ENCODE measurements at places on chromosomes 4 and X.

DNA sequence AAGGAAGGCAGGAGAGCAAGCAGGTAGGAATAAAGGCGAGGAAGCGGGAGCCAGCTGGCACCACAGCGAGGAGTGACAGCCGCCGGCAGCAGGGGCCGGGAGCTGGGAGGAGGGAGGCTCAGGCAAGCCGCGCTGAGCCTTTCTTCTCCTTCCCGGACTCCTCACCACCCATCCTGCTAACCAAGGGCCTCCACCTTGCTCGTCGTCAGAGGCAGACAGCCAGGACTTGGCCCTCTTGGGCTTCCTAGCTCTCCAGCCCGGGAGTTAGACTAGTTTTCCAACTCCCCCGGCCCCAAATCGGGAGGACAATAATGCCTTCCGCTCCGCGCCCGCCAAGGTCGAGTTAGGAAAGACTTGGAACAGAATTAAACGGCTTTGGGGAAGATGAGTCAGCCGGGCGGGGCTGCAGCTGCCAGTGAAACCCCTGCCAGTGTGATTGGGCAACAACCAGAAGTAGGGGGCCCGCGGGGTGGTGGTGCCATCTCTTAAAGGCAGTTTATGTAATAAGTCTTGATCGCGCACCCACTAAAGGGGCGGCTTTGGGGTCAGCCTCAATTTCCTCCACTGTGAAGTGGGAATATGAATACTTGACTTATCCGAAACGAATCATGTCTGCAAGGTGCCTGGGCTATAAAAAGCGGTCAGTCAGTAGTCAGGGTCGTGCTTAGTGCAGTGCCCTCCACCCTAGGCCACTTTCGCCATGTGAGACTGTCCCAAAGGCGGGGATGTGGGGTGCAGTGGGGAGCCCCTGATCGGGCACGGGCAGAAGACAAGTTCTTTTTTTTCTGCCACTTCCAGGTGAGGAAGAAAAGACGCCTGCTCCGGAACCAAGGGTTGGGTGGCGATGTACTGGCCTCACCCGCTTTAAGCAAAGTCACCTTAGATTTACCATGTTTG, 6.7 kb upstream of the HSD17B10 start:
- DNase-seq, result peak; percentile 20

DNA sequence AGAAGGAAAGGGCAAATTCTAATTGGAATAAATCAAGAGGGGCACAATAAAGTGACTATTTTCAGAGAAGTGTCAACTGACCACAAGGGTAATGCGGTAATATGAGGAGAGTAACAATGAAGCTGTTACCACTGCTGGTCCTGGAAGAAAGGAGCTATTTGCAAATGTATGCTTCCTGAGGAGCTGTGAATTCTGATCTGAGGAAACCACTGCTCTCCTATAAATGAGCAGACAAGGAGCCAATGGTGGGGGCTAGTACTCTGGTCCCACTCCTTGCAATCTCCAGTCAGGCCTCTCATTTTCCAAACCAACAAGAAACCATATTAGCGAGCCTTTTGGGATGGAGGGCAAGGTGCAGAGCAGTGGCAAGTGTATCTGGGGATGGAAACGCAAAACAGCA, 770.2 kb downstream of the FSTL5 start:
- DNase-seq, result no peak

DNA sequence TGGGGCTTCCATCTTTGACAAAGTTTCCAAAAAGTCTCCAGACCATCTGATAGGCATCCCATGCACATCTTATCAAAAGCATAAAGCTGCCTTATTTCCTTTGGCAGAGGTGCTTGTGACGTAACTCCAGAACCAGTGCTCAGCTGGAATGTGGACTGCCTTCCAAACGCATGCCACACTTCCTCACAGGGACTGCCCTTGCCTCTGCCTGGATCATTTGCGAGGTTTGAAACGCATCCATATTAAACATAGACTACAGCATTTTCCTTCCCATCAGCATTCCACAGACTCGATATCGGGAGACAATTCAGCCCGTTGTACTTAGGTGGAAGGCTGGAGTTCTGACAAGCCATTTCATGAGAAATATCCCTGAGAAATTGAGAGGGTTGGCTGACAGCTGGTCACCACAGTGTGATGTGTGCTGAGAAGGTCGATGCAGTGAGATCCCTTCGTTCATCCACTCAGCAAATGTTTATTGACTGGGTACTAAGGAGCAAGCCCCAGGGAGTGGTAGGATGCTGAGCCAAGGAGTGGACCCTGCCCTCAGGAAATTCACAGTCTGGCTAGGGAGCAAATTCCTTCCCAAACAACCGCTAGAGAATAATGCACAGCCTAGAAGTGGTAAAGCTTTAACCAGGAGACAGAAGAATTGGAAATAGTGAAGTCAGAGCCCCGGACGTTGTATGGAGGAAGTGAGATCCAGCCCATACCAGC, 376.0 kb downstream of the BCOR start:
- no peak for DNase-seq

- no peak for DNase-seq
These were observed 11.1 kb downstream of the TXLNG start for GRCh38 chrX:16797358-16797757.

GRCh38 chrX:103830848-103831247, 1.2 kb downstream of the RAB9B start:
- DNase-seq, result no peak

DNA sequence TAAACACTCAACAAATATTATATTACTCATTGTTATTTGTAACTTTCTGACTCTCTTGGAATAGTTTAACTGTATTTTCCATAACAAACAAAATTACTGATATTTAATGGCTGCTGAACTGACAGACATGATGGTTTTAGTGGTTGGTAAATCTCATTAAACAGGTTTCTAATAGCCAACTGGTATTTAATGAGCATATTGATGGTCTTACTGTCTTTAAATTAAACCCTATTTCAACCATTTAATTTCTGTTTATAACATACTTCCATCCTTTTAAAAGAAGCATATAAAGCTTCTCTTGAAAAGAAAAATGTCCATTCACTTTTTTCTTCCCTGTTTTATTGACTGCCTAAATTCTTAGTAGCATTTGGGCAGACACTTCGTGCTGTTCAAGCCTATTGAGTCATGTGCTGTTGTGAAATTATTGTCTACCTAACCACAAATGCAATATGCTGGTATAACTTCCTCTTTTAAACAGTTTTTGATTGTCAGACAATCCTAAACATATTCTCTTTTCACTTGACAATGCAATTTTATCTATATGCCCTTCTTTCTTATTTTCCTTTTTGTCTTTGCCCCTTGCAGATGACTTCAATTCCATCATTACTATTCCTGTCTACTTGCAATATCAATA, 163.9 kb upstream of the SLC7A11 start:
- DNase-seq, result no peak

- no peak for DNase-seq
These were observed 231.9 kb upstream of the INTU start for GRCh38 chr4:127400731-127401346.

GRCh38 chr4:100891808-100892207, 374.0 kb upstream of the EMCN start:
- DNase-seq, result no peak

- no peak for DNase-seq
These were observed 1.7 kb downstream of the PPP1R3F start for GRCh38 chrX:49271341-49271740.

GRCh38 chrX:118115953-118116712, 477 bp downstream of the KLHL13 start:
- no peak for DNase-seq

DNA sequence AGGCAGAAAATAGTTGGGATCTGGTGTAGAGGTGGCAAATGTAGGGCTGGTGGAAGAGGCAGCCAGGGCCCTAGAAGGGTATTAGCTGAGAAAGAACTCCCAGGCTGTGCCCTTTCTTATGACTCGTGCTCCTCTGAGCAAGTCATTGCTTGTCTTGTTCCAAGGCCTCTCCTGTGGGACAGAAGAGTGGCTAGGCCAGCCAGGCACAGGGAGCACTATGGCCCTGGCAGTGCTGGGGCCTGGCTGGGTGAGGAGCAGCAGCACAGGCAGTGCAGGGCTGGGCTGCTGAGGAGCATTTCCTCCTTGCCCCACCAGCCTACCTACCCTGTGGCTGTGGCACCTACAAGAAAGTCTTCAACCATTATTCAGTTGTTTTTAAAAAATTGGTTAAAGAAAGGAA, 298.5 kb upstream of the NR3C2 start:
- no peak for DNase-seq

DNA sequence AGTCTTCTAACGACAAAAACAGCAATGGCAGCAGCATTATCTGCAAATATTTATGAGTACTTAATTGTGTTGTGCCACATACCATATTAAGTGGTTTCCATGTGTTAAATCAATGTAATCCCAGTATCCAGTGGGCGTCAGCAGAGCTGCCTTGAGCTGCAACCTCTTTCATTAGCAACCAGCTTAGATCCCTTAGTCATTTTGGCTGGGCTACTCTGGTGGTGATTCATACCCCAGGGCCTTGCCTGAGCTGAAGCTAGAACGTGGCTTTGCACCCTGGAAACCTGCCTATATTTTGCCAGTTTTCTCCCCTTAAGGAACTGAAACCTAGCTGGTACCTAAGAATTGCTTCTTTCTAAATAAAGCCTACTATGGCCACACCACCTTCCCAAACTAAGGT, 474.3 kb upstream of the FTHL17 start:
- DNase-seq, result no peak

DNA sequence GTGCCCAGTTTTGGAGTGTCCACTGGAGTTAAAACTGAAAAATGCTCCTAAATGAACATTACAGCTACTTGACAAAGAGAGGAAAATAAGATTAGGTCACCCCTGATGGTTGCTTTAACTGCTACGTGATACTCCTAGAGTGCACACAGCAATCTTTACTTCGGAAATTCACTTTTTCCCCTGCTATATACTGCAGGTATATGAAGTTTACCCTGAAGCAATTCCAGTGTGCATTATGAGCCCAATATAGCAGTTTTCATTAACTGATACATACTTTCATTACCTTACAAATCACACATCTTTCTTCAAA, 773 bp upstream of the ZNF827 start:
- DNase-seq, result no peak

- no peak for DNase-seq
These were observed 23.7 kb upstream of the NUDT6 start for GRCh38 chr4:122946142-122946541.

DNA sequence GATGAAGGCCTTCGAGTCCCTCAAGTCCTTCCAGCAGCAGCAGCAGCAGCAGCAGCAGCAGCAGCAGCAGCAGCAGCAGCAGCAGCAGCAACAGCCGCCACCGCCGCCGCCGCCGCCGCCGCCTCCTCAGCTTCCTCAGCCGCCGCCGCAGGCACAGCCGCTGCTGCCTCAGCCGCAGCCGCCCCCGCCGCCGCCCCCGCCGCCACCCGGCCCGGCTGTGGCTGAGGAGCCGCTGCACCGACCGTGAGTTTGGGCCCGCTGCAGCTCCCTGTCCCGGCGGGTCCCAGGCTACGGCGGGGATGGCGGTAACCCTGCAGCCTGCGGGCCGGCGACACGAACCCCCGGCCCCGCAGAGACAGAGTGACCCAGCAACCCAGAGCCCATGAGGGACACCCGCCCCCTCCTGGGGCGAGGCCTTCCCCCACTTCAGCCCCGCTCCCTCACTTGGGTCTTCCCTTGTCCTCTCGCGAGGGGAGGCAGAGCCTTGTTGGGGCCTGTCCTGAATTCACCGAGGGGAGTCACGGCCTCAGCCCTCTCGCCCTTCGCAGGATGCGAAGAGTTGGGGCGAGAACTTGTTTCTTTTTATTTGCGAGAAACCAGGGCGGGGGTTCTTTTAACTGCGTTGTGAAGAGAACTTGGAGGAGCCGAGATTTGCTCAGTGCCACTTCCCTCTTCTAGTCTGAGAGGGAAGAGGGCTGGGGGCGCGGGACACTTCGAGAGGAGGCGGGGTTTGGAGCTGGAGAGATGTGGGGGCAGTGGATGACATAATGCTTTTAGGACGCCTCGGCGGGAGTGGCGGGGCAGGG, 568 bp downstream of the HTT start:
- peak; percentile 49 for DNase-seq

DNA sequence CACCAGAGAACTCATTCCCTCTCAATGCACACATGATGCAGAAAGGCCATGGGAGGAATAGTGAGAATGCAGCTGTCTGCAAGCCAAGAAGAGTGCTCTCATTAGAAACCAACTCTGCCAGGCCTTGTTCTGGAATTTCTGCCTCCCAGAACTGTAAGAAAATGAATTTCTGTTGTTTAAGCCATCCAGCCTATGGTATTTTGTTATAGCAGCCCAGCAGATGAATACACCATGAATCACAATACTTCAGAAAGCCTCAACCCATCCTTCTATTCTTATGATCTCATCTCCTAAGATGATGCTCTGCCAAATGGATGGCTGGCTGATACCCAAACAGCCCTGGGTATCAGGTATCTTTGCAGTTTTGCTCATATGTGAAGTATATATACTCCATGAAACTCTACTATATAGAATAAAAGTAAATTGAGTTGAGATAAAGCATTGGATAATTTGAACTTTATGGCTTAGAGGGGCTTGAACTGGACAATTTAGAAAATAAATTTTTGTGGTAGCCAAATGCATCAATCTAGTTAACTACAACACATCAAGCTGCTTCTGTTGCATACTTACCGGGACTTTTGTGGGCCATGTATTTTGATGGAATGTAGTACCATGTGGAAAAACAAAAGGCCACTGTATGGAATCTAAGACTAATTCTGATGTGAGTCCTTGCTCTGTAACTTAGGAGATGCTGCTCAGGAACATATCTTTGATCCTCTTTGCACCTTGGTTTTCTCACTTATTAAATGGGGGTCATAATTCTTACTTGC, 245.9 kb downstream of the HS3ST1 start:
- DNase-seq, result no peak

- no peak for DNase-seq
These were observed 297.8 kb upstream of the FAM241A start for GRCh38 chr4:111847296-111848008.

- DNase-seq, result no peak
These were observed 75.9 kb upstream of the GAB1 start for GRCh38 chr4:143260750-143261149.

DNA sequence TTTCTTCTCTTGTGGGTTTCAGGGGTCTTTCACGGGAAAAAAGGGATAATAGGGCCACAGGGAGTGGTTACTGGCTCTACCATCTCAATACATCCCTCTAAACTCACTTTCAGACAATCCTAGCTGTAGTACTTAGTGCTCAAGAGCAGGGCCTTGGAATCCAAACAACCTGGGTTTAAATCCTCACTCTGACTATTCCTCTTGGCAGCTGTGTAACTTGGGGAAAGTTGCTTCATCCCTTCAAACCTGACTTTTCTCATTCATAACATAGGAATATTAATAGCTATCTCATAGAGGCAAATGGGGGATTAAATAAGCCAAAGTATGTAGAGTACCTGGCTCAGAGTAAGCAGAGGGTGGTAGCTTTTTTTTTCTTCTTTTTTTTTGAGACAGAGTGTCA, 32.4 kb downstream of the CCNG2 start:
- DNase-seq, result no peak

DNA sequence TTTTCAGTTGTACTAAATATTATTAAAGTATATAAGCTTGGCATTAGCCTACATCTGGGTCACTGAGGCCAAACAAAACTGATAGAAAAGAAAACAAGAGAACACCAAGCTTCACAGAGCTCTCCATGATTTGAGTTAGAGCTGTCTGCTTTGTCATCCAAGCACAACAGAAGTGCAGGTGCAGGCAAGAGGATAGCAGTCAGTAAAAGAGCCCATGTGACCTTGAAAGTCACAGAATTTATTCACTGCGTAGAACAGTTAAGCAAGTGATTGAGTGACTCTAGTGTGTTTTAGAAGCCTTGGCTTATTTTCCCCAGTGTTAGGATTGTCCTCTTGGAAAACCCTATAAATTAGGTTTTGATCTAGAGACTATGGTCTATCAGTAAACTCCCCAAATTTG, 49.4 kb upstream of the PRDM5 start:
- no peak for DNase-seq

- DNase-seq, result no peak
These were observed 23.5 kb downstream of the CD99 start for GRCh38 chrX:2714551-2714950.

All from stimulated activated CD4-positive, alpha-beta T cell treated with anti-CD3 and anti-CD28 coated beads, Interleukin-4, amount 100 ng/mL, for 1 hour (primary cell).